Stimulated activated CD8-positive, alpha-beta memory T cell treated with anti-CD3 and anti-CD28 coated beads, Interleukin-7, amount 100 ng/mL, for 48 hours (primary cell): ENCODE measurements at places on chromosomes 7 and 10.

- DNase-seq = no peak
Observed at GRCh38 chr7:88391247-88391646, 84.6 kb upstream of the STEAP4 start.

DNA sequence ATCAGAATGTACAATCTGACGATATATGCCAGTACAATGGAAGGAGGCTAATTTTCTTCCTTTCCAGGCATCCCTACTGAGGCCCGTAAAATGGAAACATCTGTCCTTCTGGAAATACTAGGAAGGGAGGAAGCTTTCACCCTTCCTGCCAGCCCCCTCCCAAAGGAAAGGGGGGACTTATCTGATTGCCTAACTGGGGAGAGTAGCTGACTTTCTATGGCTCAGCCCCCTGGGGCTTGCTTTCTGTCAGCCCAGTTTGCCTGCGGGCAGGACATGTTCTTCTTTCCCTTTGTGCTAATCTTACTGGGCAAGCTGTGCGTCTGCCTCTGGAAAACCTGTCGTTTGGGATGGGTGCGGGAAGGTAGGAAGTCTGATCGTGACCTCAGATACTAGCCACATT lies 508.9 kb downstream of the SUGCT start:
- no peak for DNase-seq

DNA sequence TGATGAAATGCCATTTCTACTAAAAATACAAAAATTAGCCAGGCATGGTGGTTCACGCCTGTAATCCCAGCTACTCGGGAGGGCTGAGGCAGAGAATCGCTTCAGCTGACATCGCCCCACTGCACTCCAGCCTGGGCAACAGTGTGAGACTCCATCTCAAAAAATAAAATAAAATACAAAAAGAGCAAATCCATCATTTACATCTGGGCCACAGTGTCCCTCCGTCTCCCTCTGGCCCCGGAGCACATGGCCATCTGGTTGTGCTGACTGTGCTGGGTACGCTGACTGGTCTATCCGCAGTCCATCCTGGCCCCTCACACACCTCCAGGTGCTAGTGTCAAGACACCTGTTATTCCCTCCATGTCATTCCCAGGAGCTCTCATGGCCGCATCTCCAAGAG lies 42.1 kb downstream of the KCNH2 start:
- DNase-seq = no peak

GRCh38 chr7:129184981-129185670 lies 3.3 kb upstream of the SMO start:
- DNase-seq = no peak

DNA sequence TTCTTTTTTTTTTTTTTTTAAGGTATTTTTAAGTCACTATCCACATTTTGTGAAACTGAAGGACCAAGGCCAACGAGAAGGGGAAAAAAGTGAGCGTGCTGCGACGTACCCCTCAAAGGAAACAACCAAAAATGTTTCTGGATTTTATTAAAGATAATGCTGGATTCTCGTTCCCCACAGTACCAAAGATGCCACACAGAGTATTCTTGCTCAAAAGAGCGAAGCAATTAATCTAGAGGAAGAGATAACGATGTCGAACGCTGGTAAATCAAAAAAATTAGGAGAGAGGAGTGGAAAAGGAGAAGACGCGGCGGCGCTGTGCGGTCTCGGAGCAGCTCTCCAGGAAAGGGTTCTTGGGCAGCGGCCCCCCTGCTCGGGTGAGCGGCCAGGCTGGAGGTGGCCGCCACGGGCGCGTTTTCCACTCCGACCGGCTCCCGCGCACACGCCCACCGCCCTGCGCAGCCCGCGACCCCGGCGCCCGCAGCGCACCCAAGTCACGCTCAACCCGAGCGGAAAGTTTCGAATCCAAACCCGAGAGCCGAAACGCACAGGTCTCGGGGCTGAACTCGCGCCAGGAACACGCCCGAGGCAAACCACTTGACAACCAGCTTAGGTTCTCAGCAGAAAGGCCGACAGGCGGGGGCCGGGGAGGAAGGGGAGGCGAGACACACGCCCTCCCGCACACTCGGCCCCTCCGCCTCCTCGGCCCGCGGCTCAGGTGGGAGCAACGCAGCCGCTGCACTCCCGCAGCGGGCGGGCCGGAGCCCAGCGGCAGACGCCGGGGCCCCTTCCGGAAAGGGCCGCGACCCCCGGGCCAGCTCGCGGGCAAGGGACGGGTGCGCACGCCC lies 989 bp downstream of the SRPK2 start:
- DNase-seq = peak; percentile 18

DNA sequence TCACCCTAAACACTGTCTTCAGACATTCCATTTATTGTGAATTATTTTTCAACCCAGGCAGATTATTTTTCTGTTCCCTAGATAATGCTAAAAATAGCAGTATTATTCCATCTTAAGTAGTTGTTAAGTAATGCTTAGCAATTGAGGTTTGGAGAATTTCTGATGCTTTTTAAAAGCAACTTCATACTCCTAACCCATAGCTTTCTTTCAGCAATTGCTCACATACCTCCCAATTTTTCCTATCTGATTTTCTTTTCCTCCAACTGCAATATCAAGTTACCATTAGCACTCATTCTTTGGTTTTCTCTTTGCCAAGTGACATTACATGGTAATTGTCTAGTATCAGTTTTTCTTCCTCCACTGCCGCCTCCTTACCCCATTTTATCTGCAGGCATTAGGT lies 104.7 kb downstream of the GPR85 start:
- no peak for DNase-seq

DNA sequence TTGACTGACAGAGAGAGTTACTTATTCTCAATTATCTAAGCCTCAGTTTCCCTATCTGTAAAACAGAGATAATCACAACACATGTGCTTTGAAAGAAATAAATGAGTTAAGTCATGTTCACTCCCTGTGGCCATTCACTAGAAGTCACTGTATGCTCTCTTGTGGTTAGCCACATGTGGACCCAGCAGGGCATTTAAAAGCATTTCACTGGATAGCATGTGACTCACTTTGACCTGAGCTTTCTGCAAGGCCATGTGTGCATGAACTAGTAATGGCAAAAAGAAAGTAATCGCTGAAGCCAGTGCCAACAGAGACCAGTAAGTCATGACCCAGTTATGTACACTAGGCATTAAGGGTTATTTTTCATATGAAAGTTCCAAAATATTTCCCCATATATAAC lies 557.0 kb upstream of the IGFBP3 start:
- no peak for DNase-seq

- no peak for DNase-seq
Observed at GRCh38 chr10:119514819-119515218, 27.7 kb downstream of the RGS10 start.

GRCh38 chr10:116331815-116332214 lies 7.6 kb downstream of the CCDC172 start:
- no peak for DNase-seq

GRCh38 chr10:4396401-4397283 lies 429.4 kb upstream of the AKR1E2 start:
- DNase-seq = no peak
